ENCODE measurements at places on chromosomes 1 and 21.

DNA sequence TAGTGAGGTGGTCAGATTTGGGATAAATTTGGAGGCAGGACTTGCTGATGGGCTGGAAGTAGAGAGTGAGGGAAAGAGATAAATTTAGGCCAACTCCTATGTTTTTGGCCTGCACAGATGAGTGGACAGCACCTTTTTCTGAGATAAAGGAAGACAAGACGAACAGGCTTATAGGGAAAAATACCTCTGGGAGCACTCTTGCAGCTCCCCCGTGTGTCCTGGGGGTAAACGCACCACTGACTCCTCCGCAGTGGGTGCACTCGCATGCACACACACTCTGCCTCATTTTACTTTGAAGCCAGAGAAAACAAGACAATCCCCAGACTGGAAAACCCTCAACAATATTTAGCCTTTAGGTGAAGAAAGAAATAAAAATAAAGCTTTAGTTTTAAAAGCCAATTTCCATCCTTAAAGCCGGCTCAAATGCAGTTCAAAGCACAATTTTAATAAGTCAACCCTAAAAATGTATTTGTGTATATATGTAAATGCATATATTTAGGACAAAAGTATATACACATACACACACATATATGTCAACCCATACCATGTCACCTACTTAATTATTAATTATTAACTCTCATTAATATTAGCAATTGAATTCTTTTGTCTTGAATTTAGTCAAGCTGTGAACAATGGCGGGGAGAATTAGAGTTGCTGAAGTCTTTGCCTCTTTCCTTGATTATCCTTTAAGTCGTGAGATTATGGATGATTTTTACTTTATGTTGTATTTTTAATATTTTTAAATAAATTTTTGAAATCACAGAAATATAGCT lies 341.8 kb downstream of the ZNF326 start:
- no peak for DNase-seq

- DNase-seq, result no peak
Measured at GRCh38 chr1:214416417-214416816, 135.0 kb downstream of the PTPN14 start.

- no peak for DNase-seq
Measured at GRCh38 chr1:170271430-170272161, 125.8 kb downstream of the NTMT2 start.

GRCh38 chr1:55580845-55581332 lies 365.7 kb upstream of the USP24 start:
- no peak for DNase-seq

DNA sequence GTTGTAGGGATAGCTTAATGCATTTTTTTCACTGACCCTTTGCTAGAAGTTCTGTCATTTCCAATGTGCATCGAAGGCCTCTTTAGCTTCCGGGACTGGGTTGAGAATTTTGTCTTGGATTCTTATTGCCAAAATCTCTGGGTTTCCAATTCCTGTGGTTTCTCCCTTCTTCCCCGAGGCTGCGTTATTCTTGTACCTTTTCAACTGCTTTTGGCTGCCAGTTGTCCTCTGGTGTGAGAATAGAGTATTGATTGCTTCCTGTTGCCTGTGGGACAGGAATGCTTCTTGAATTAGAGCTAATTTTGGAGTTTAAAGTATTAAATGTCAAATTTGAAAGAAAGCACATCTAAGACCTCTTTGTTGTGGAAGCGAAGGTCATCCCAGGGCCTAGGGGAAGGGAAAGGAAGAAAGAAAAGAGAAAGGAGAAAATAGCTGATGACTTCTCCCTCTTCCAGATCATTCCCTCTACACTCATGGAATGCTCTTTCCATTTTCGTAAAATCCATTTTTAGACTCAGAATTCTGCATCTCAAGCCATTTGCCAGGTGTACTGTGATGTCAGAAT lies 21.1 kb downstream of the HUNK start:
- no peak for DNase-seq

All from activated CD4-positive, alpha-beta T cell treated with anti-CD3 and anti-CD28 coated beads, Interleukin-2, amount 50 U/mL, for 4 hours (primary cell).